ENCODE measurements at places on chromosomes 4 and X. TPM values are rescaled to one million over a fixed set of nuclear protein-coding genes. Genes with fewer than 3 reads are reported as not detected.

Gene HTN1
- not detected for total RNA-seq

Gene UGT2A1
- total RNA-seq: not detected

Gene F11
- total RNA-seq: 0.38 TPM

GRCh38 chr4:116243431-116243830 is 841.9 kb downstream of the TRAM1L1 start:
- DNase-seq: no peak
- H3K27me3 ChIP-seq: no peaks in the 10 kb centered on the region
- H3K4me3 ChIP-seq: no peak overlapping the region
- no peaks in the 10 kb centered on the region for H3K36me3 ChIP-seq
- no peak overlapping the region for H3K27ac ChIP-seq
- H3K4me1 ChIP-seq: no peaks in the 10 kb centered on the region

GRCh38 chr4:83043801-83044407 is 8.9 kb downstream of the COPS4 start:
- H3K27me3 ChIP-seq: no peaks in the 10 kb centered on the region
- DNase-seq: no peak
- H3K4me1 ChIP-seq: peaks cover 12% of the 10 kb centered on the region
- no peak overlapping the region for H3K4me3 ChIP-seq

- no peaks in the 10 kb centered on the region for H3K36me3 ChIP-seq
- DNase-seq: no peak
- H3K27me3 ChIP-seq: no peaks in the 10 kb centered on the region
- H3K4me1 ChIP-seq: no peaks in the 10 kb centered on the region
Measured at GRCh38 chrX:94633237-94633636, 959.2 kb downstream of the FAM133A start.

DNA sequence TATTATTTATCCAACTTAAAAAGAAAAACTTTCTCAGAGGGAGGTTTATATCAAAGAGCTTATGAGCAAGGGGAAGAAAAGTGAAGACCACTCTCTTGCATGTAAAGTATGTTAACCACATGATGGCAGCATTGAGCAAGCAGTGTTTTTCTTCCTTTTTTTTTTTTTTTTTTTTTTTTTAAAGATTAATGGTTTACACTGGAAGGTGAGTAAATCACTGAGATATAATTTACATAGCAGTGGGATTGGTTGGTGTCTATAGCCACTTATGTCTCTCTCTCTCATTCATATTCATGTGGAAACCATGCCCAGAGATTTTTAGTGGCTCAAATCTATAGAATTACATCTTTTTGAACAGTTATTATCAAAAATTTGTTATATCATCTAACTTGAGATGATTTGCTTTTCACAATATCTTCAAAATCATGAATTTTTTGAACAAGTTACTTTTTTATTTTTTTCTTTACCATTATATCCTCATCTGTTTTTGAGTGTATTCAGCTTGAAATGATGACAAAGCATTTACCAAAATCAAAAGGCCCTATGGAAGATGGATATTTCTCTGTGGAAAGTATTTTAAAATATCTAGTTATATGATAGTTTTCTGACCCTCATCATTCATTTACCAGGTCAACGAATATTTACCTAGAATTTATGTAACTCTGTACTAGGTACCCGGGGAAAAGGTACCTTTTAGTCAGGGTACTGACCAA is 31.6 kb downstream of the MTHFD2L start:
- H3K4me1 ChIP-seq: no peaks in the 10 kb centered on the region
- no peaks in the 10 kb centered on the region for H3K36me3 ChIP-seq
- H3K27me3 ChIP-seq: no peaks in the 10 kb centered on the region
- no peak overlapping the region for H3K4me3 ChIP-seq
- no peak for DNase-seq
- no peak overlapping the region for H3K27ac ChIP-seq

GRCh38 chr4:120886191-120886590 is 36.3 kb downstream of the PRDM5 start:
- no peak overlapping the region for H3K4me3 ChIP-seq
- no peaks in the 10 kb centered on the region for H3K36me3 ChIP-seq
- DNase-seq: no peak
- no peaks in the 10 kb centered on the region for H3K4me1 ChIP-seq

Measured in T-cell (primary cell).